Motor neuron (in vitro differentiated cells): ENCODE measurements at places on chromosomes 2 and 18.

- ATAC-seq = peak; percentile 32
Measured at GRCh38 chr2:120314690-120315366, 31.1 kb upstream of the INHBB start.

DNA sequence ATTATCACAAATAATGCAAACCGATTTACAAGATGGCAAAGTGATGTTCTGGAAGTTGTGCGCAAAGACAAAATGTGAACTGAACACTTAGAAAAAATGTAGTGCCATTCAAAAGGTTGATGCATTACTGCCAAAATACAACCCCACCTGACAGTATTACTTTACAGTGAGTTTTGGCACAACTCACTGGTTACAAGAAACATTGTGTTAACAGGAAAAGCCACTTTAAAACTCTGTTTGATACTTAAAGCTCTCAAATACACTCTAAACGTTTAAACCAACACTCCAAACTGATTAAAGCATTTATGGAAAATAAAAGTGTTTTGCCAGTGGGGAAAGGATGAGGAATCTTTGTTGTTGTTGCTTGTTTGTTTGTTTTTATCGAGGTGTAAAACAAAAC lies 173.4 kb upstream of the SATB2 start:
- no peak for ATAC-seq

DNA sequence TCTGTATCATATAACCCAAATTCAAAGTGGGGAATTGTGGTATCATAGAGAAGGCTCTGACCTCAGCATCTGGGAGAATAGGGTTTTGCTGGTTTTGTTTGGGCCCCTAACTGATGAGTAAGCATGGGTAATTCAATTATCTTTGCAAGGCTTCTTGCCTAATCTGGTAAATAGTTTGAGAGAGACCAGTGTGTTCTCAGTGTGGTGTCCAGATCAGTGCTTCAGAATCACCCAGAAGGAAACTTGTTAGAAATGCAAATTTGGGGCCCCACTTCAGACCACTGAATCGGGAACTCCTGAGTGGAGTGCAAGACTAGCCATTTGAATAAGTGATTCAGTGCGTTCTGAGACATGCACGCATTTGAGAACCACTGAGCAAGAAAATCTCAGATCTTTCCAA lies 282.7 kb downstream of the EPHA4 start:
- peak; percentile 60 for ATAC-seq

DNA sequence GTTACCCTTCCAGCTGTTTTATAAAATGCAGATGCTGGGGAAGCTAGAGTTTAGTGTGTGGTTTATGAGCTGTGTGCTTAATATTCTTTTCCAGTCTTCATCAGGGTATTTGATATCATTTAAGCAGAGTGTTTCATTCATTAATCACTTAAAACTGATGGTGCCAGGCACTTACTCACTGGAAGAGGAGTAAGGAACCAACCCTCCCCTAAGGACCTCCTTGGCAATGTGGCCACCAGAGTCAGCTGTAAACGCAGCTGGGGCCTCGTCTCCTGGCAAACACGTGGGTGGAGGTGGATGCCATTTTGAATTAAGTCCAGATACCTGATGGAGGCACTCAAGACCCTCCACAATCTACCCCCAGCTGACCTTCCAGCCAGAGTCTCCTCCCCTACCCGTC lies 331.6 kb downstream of the CLIP4 start:
- no peak for ATAC-seq

- ATAC-seq = no peak
Measured at GRCh38 chr2:223519471-223519870, 82.7 kb downstream of the SCG2 start.

- ATAC-seq = no peak
Measured at GRCh38 chr2:55489467-55490062, 30.0 kb upstream of the CFAP36 start.

GRCh38 chr2:24164416-24164973 lies 10.4 kb upstream of the FAM228A start:
- no peak for ATAC-seq

- ATAC-seq = no peak
Measured at GRCh38 chr18:55672574-55673361, 84.8 kb upstream of the TCF4 start.

DNA sequence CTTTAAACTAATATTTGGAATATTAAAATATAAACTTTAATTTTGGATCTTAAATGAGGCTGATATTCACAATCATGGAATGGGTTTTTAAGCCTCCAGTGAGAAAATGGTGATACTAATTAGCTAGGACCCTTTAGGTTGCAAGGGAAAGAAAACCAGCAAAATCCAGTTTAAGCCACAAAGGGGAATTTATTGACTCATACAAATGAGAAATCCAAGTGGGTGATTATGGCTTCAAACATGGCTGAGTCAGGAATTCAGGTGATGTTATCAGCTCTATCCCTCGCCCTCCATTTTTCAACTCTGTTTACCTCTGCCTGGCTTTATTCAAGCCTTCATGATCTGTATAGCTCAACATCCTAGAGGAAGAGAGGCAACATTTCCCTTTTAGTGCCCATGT lies 75.3 kb upstream of the DLX2 start:
- no peak for ATAC-seq

- no peak for ATAC-seq
Measured at GRCh38 chr2:66437109-66437690, 2.3 kb downstream of the MEIS1 start.

DNA sequence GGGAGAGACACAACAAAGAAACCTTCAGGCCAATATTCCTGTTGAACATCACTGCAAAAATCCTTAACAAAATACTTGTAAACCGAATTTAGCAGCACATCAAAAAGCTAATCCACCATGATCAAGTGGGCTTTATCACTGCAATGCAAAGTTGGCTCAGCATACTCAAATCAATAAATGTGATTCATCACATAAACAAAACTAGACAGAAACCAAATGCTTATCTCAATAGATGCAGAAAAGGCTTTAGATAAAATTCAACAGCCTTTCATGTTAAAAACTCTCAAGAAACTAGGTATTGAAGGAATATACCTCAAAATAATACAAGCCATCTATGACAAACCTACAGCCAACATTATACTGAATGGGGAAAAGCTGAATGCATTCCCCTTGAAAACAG lies 20.6 kb downstream of the GTF2A1L start:
- ATAC-seq = no peak

DNA sequence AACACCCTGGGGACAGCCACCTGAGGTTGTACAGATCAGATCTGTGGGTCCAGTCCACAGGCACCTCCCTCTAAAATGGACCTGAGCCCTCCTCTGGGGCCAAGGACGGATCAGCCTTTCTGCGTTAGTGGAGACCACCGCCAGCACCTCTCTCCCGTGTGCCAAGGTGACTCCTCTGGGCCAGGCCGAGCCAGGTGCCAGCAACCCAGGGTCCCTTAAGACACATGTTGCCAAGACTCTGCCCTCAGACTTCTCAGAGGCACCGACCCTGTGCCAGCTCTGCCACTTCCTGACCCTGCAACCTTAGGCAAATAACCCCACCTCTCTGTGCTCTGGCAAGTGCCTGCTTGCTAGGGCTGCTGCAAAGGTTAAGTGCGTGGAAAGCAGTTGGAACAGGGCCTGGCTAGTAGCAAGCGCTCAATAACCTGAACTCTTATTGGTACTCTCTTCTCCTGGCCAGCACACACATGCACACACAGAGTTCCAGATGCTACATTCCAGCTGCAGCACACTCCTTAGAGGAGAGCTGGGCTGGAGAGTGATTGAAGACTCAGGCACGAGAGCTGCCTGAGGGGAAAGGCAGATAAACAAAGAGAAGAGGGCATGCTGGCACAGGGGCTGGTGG lies 105.6 kb downstream of the TNS1 start:
- no peak for ATAC-seq

DNA sequence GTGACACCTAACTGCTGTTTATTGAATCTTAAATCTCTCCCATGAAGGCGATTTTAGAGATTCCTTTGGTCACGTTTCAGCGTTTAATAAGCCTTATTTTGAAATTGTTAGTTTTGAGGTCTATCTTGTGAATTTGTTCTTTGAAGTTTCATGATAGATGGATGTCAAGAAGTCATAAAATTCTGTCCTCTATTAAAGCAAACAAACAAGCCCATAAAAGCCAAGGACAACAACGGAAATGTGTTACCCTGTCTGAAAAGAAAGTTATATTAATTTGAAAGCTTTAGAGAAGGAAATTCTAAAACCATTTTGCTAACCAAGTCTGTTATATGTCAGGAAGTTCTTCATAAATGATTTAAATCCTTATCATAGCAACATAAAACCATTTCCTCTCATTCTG lies 7.0 kb upstream of the CAVIN2 start:
- no peak for ATAC-seq

DNA sequence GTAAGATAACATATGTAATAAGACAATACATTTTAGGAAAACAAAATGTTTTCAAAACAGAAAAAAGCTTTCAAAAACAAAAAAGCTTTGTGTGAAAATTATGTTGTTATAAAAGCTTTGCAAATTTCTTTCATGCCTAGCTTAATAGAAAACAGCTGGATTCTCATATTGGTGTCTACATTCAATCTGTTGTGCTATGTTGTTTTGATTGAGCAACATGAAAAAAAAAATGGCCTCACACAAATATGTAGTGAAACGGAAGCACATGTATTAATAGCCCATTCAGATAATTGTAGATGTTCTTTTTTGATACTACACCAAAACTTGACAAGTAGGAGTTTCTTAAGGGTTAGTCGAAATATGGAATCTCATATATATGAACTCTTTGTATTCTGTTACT lies 197.5 kb downstream of the ZEB2 start:
- ATAC-seq = no peak

DNA sequence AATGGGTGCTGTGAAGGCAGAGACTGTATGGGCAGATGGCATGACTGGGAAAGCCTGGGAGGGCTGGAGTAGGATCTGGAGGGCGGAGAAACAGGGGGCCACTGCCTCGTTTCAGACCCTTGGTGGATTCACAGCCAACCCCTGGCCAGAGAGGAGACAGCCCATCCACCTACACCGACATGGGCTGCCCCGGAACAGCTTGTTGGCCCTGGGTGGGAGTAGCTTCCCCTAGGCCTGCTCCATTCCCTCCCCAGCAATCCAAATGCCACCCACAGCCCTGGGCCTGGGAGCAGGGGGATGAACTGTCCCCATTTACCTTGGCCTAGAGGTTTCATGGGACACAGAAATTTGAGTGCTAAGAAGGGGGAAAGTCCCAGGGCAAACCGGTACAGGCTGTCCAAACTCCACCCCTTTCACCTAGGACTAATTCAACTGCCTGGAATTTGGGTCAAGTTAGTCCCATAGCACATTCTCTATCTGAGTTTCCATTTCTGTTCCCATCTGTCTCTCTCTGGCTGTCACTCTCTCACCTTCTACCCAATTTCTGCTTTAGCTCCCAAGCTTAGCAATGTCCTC lies 37.0 kb downstream of the LBH start:
- ATAC-seq = no peak

GRCh38 chr18:38458698-38459097 lies 893.1 kb upstream of the CELF4 start:
- ATAC-seq = no peak

- ATAC-seq = peak; percentile 62
Measured at GRCh38 chr2:37671009-37671815, at the start of gene CDC42EP3. TSS of gene CDC42EP3 (minus strand) at chr2:37671642. CDS start at chr2:37646587, 25,055 bp downstream.

DNA sequence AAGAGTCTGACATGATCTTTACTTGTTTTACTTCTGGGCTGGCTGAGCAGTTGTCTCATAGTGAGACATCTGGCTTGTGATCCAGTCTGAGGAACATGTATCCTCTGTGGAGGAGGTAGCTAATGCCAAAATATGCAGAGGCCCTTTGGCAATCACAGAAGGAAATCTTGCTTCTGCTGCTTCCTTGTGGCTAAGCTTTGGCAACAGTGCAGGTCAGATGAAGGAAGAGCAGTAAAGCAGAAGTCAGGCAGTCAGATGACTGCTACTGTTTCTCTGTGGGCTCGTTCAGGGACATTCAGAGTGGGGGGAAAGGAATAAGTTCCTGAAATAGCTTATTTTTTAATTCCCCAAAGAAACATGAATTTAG lies 22.3 kb downstream of the DOK1 start:
- no peak for ATAC-seq

DNA sequence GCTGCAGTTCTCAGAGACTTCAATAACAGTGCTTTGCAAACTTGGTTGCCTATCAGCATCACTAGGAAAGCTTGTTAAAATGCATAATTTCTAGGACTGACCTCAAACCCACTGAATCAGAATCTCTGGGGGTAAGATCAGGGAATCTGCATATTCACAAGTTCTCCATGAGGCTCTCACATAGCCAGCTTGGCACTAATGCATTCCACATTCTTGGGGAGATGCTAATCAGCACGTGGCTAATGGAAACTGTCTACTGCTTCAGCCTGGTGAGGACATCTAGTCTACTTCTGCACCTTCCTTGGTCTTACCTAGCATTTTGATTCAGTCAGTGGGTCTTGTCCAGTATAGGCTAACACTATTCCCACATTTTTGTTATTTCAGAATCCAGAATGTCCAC lies 56.3 kb downstream of the RBKS start:
- ATAC-seq = peak; percentile 99

DNA sequence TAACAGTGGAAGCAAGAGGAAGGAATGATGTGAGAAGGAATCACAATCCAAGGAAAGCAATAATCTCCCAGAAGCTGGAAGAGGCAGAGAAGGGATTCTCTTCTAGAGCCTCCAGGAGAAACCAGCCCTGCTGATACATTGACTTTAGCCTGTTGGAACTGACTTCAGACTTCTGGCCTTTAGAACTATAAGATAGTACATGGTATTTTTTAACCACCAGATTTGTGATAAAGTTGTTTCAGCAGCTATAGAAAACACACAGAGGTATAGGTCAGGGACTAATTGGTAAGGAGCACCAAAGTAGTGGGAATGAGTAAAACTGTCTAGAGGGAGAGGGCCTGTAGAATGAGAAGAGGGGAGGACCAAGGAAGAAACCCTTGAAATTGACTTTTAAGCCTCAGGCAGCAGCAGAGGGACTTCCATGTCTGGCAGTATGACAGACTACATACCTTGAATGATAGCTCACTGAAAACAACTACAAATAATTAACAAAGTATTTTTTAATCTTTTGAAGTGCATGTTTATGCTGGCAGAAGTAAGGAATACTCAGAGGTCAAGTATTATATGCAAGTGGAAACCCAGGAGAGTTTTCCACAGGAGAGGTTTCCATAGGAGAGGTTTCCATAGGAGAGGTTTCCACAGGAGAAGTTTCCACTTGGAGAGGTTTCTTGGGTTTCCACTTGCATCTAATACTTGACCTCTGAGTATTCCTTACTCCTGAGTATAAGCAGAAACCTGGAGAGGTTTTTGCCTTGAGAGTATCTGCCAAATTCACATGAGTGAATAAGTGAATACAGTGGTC lies 33.8 kb upstream of the TMEM17 start:
- ATAC-seq = no peak

GRCh38 chr18:12485479-12486105 lies 77.9 kb downstream of the PRELID3A start:
- no peak for ATAC-seq

- ATAC-seq = peak; percentile 52
Measured at GRCh38 chr18:60984510-60984909, 348.7 kb upstream of the CDH20 start.

GRCh38 chr2:160486341-160486740 lies 7.3 kb downstream of the RBMS1 start:
- peak; percentile 48 for ATAC-seq
